ENCODE measurements at places on chromosomes 16 and 17. TPM values are rescaled to one million over a fixed set of nuclear protein-coding genes. Genes with fewer than 3 reads are reported as not detected.

DNA sequence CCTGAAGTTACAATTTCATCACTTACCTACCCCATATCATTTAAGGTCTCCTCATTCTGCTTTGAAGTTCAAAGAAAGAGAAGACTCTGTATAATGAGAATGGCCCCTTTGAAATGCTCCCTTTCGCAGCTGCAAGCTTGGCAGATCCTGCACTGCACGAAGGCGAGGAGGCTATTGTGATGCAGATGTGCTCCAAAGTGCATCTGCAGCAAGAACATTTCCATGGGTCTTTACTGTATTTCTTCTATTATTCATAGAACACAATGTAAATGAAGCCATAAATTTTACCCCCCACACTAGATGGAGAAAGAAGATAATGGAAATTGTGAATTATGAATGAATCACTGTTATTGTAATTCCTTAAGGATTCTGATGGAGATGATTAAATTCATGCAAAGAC is 178.7 kb downstream of the CHD9NB start:
- no peak for DNase-seq

DNA sequence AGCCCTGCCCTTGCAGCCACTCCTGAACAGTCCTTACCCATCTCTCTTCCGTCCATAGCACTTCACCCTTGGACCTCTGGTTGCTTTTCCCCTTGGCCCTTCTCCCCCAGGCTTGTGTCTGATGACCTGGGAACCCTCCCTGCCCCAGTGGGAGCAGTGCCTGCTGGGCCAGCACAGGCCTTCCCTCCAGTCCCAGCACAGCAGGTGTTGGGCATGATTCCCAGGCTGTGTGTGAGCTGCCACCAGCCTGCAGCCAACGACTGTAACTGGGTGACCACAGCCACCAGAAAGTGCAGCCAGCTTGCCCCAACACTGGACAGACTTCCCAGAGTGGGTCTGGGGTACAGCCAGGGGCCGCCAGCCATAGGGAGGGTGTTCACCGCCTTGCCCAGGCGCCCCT is 30.0 kb downstream of the CRAMP1 start:
- DNase-seq: no peak

DNA sequence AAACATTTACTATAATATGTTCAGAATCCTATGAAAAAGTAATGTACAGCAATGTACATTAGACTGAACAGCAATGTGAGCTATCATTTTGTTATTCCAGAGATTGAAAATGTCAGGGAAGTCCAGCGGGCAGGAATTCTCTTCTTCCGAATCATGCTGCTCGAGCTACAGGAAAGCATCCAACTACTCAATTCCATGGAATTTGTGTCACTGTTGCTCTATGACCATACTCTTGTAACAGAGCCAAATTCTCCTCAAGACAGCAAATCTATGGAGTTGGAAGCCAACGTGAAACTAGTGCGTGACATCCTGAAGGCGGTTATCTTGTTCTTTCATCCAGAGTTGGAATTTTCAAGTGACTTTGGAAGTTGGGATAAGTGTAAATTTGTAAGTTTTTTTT is 24.8 kb upstream of the NSRP1 start:
- DNase-seq: no peak

GRCh38 chr17:48868916-48869500 is 23.6 kb upstream of the ATP5MC1 start:
- DNase-seq: no peak

GRCh38 chr16:14211856-14212543 is 140.9 kb downstream of the MRTFB start:
- no peak for DNase-seq

Gene CRHR1
- not detected for total RNA-seq

- no peak for DNase-seq
Measured at GRCh38 chr16:29025218-29025617, 40.4 kb downstream of the LAT start.

Gene ZNF207
- total RNA-seq: 142 TPM

Gene ST6GALNAC1
- total RNA-seq: 2.1 TPM

Gene NECAB2
- not detected for total RNA-seq

Gene PPL
- 2.1 TPM for total RNA-seq

Gene PSME3
- 25.0 TPM for total RNA-seq

Gene RAC3
- 3.1 TPM for total RNA-seq

Gene CDH5
- 15.6 TPM for total RNA-seq

Gene BCAS3
- 10.3 TPM for total RNA-seq

- no peak for DNase-seq
Measured at GRCh38 chr17:45223539-45224528, 2.1 kb downstream of the FMNL1 start.

GRCh38 chr17:12744298-12744697 is 45.0 kb upstream of the ARHGAP44 start:
- DNase-seq: no peak

Gene KRT40
- total RNA-seq: not detected

- no peak for DNase-seq
Measured at GRCh38 chr17:51346218-51346982, 86.1 kb downstream of the UTP18 start.

DNA sequence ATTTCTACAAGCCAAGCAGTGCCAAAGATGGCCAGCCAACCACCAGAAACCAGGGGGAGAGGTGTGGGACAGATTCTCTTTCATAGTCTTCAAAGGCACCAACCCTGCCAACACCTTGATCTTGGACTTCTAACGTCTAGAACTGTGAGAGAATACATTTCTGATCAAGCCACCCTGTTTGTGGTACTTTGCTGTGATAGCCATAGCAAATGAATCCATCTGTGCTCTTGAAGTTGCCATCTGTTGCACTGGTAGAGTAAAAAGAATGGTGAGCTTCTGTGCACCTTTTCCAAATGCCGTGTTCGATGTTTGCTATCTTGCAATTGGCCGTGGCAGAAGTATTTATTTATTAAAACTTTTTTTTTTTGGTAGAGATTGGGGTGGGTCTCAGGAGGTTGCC is 16.7 kb upstream of the ADGRG1 start:
- no peak for DNase-seq

Gene RASL10B
- 0.42 TPM for total RNA-seq

DNA sequence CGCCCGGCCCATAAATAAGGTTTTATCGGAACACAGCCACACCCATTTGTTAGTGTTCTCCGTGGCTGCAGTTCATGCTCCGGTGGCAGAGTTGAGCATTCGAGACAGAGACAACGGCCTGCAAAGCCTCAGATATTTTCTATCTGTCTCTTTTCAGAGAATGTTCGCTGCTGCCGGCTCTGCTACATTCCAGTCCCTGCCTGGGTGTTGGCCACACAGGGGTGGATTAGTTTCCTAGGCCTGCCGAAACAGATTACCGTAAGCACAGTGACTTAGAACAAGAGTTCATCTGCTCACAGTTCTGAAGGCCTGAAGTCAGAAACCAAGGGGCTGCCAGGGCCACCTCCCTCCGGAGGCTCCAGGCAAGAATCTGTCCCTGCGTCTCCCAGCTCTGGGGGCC is 19.1 kb upstream of the GSG1L start:
- no peak for DNase-seq

DNA sequence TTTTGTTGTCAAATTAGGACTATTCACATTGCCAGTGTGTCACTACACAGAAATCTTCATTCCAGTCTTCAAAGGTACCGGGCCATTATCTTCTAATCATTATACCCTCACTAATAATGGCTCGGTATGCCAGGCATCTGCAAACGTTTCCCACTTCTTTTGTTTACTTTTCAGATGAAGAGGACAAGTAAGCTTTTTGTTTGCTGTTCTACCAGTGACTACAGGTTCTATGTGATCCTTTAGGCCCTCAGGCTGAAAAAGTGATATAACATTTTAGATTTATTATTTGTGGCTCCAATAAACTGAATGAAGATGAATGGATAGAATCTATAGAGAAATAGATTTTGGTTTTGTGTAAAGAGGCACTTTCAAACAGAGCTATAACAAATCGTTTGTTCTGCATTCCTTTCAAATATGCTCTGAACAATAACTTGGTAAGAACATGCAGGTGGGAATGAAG is 403 bp upstream of the KRTAP3-1 start:
- DNase-seq: no peak
